ENCODE measurements at places on chromosomes 1 and 21. TPM values are rescaled to one million over a fixed set of nuclear protein-coding genes. Genes with fewer than 3 reads are reported as not detected.

ZNF593OS gene
- total RNA-seq = not detected

GPR161 gene
- total RNA-seq = 9.3 TPM

NUF2 gene
- 4.3 TPM for total RNA-seq

S100A5 gene
- total RNA-seq = 0.42 TPM

FNBP1L gene
- total RNA-seq = 50.5 TPM

USP21 gene
- total RNA-seq = 25.8 TPM

LRRC38 gene
- total RNA-seq = not detected

GBP6 gene
- 1.3 TPM for total RNA-seq

CYP4B1 gene
- total RNA-seq = 417 TPM

PCAT6 gene
- 1.1 TPM for total RNA-seq

SPATA46 gene
- total RNA-seq = not detected

SIM2 gene
- total RNA-seq = not detected

AMY2A gene
- total RNA-seq = not detected

OR2W3 gene
- 2.1 TPM for total RNA-seq

ANKRD35 gene
- total RNA-seq = 1.4 TPM

DYNLT5 gene
- total RNA-seq = 4.3 TPM

C1orf87 gene
- 2.5 TPM for total RNA-seq

TMPRSS2 gene
- total RNA-seq = 56.8 TPM

KRTAP11-1 gene
- total RNA-seq = not detected

SH3D21 gene
- total RNA-seq = 7.1 TPM

TNFRSF1B gene
- total RNA-seq = 33.0 TPM

LCE1F gene
- not detected for total RNA-seq

Data from left lung (tissue), 14 donors.